Memory B cell (primary cell): ENCODE measurements at places on chromosomes 12 and 14.

GRCh38 chr14:78142998-78143397, 27.2 kb upstream of the NRXN3 start:
- H3K36me3 ChIP-seq: no peaks in the 10 kb centered on the region
- H3K27me3 ChIP-seq: no peaks in the 10 kb centered on the region
- H3K4me3 ChIP-seq: no peak overlapping the region
- H3K4me1 ChIP-seq: no peaks in the 10 kb centered on the region
- H3K27ac ChIP-seq: no peak overlapping the region

DNA sequence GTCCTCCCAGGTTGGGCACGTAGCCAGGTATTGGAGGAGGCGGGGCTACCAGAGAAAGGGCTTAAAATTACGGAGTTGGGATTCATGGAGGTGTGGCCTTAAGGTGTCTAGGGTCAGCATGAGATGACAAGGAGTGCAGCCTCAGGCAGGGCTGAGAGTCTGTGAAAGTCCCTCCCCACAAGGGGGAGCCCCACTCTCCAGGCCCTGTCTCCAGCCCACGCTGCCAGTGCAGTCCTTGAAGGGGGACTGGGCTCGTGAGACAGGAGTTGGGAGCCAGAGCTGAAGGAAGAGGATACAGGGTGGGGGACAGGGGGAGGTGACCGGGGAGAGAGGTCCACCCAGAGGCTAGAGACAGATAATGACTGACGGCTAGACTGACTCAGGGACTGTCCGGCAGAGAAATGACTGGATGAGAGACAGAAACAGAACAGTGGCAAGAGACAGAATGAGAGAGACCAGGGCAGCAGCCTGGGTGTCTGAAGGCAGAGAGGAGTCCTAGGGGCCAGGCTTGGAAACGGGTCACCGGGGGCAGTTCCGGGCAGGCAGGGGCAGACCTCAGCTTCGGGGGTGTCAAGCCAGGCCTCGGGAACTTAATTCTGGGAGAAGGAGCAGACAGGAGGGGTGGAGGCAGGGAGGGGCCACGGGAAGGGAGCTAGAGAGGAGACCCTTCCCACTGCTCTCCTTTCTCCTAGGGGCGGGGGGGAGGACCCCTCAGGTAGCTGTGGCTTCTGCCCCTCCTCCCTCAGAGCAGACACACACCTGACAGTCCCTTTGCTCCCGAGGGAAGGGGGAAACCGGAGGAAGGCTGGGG, 970 bp downstream of the CDH24 start:
- peaks cover 7% of the 10 kb centered on the region for H3K27me3 ChIP-seq
- H3K4me3 ChIP-seq: peak overlapping the region; percentile 93
- H3K4me1 ChIP-seq: peaks cover 17% of the 10 kb centered on the region
- H3K27ac ChIP-seq: peak overlapping the region; percentile 39
- peak; percentile 79 for DNase-seq

DNA sequence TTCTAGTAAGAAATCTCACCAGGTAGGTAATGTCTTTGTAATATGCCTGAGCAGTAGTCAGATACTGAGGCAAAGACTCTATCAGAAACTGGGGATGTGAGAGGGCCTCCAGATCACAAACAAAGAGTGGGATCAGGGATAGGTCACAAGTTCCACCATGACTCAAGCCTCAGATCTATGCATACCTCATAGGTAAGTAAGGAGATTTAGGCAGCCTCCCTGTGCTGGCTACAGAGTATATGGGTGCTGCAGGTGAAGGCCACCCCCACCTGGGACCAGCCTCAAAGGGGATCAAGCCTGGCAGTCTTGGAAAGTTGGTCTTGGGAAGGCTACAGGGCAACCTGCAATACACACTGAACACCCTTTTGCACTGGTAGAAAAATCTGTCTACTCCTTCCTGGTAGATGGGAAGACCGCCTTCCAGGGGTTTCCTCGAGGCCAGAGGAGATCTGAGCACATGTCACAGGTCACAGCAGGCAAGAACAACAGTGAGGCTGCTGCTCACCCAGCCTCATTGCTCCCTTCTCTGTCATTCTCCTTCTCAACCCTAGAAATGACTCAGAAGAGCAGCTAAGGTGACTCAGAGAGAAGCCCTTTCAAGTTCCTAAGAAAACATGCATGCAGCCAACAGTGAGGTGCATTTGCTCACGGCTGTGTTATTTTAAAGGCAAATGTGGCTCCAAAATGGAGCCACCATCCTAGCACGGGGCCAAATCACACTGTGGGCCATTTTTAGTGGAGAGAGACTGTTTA, 143.4 kb upstream of the CDKN3 start:
- H3K27me3 ChIP-seq: peaks cover 4% of the 10 kb centered on the region
- H3K4me1 ChIP-seq: no peaks in the 10 kb centered on the region
- H3K4me3 ChIP-seq: no peak overlapping the region
- DNase-seq: no peak
- H3K27ac ChIP-seq: no peak overlapping the region
- H3K36me3 ChIP-seq: no peaks in the 10 kb centered on the region

- H3K4me1 ChIP-seq: peaks cover 38% of the 10 kb centered on the region
- H3K4me3 ChIP-seq: peak within 1 kb of the TSS; percentile 89
- H3K27ac ChIP-seq: peak within 1 kb of the TSS; percentile 90
- peak; percentile 99 for DNase-seq
Measured at GRCh38 chr12:6873094-6874014, at the start of gene SPSB2. SPSB2 (minus strand) TSS chr12:6873303; CDS start chr12:6872901, 402 bp downstream.

- H3K27ac ChIP-seq: no peak overlapping the region
- H3K27me3 ChIP-seq: no peaks in the 10 kb centered on the region
- no peaks in the 10 kb centered on the region for H3K36me3 ChIP-seq
- H3K4me3 ChIP-seq: no peak overlapping the region
- no peaks in the 10 kb centered on the region for H3K4me1 ChIP-seq
Measured at GRCh38 chr14:30054201-30054600, 126.6 kb upstream of the PRKD1 start.

DNA sequence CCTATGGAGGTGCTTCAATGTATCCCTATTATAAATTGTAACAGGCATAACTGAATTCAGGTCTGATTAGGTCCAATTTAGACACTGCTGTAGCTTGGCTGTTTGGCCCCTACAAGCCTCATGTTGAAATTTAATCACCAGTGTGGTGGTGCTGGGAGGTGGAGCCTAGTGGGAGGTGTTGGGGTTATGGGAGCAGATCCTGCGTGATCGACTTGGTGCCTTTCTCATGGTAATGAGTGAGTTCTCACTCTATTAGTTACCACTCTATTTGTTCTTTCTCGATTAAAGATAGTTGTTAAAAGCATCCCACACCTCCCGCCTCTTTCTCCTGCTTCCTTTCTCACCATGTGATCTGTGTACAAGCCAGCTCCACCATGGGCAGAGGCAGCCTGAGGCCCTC, 122.1 kb downstream of the FOXA1 start:
- no peak for DNase-seq
- H3K4me1 ChIP-seq: no peaks in the 10 kb centered on the region
- no peaks in the 10 kb centered on the region for H3K36me3 ChIP-seq
- H3K27ac ChIP-seq: no peak overlapping the region
- H3K4me3 ChIP-seq: no peak overlapping the region
